ENCODE measurements at places on chromosomes 3 and 15. TPM values are rescaled to one million over a fixed set of nuclear protein-coding genes. Genes with fewer than 3 reads are reported as not detected.

Gene SAXO2
- total RNA-seq: 9.0 TPM

Gene C3orf80
- total RNA-seq: 0.55 TPM

Gene STT3B
- total RNA-seq: 139 TPM

GRCh38 chr15:64596701-64597476 is 136.5 kb downstream of the ZNF609 start:
- peak overlapping the region; percentile 64 for H3K27ac ChIP-seq
- no peak for DNase-seq
- H3K4me3 ChIP-seq: no peak overlapping the region
- H3K27me3 ChIP-seq: no peaks in the 10 kb centered on the region
- H3K36me3 ChIP-seq: no peaks in the 10 kb centered on the region

DNA sequence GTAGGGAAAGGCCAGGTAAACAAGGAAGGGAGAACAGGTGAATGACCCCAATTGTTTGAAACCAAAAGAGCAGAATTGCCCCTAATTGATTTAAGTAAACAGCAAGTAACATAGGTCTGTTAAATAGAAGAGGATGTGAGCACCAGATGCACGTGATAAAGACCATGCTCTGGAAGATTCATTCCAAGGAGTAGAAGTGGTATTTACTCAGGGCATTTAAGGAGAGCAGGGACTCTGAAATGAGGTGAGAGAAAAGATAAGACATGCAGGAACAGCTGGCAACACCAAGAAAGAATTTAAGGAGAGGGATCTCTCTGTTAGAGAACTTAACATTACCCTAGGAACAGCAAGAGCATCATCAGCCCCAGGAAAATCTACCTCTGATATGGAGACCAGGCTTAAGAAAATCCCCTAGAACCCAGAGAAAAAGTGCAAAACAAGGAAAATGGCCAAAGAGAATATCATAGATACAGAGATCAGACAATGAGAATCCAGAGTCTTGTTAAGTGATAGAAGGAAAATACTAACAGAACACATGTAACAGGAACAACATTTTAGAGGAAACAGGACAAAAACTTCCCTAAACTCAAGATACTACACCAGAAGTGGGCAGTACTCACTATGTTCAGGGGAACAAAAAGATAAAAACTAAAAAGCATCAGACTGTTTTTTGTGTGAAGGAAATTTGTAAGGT is 6.4 kb downstream of the NUDT16 start:
- H3K27ac ChIP-seq: no peak overlapping the region
- DNase-seq: no peak

DNA sequence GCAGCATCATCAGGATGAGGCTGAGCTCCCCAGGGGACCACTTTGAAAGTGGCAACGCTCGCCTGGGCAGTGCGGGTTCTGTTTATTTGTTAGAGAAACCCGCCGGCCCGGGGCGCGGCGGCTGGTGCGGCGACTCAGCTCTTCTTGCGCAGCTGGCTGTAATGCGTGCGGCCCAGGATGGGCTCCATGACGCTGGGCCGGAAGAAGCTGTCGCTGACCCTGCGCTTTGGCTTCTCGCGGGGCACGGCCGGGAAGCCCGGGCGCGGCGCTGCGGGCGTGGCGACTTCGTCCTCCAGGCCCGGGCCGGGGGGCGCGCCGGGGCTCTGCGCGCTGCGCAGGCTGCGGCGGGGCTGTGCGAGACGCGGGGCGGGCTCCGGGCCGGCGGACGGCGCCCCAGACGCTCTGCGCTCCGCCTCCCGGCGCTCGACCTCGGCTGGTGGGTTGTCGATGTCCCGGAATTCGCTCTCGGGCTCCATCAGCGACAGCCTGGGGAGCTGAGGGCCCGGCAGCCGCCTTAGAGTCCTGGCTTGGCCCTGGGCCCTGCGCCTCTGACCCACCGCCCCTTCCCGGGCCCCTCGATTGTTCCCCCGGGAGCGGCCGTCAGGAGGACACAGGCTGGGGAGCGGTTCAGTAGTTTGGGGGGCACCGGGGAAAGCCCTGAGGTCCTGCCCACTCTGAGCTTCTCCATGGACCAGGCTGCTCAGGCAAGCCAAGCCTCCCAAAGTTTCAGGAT is 10.3 kb upstream of the KIF7 start:
- H3K27ac ChIP-seq: peak overlapping the region; percentile 72
- H3K4me1 ChIP-seq: peaks cover 3% of the 10 kb centered on the region

- peaks cover 70% of the 10 kb centered on the region for H3K4me1 ChIP-seq
- H3K36me3 ChIP-seq: peaks cover 16% of the 10 kb centered on the region
- no peak for DNase-seq
These were observed 13.3 kb downstream of the ZNF592 start for GRCh38 chr15:84761607-84762131.

All from left lung (tissue), 14 donors.